ENCODE measurements at places on chromosomes 6 and 20. TPM values are rescaled to one million over a fixed set of nuclear protein-coding genes. Genes with fewer than 3 reads are reported as not detected.

CGA gene
- not detected for total RNA-seq

SLC26A8 gene
- total RNA-seq = 1.5 TPM

BACH2 gene
- 3.8 TPM for total RNA-seq

MYH7B gene
- total RNA-seq = 0.34 TPM

ZNF831 gene
- total RNA-seq = 1.1 TPM

MUCL3 gene
- 2.5 TPM for total RNA-seq

SALL4 gene
- 0.64 TPM for total RNA-seq

TBCC gene
- total RNA-seq = 20.4 TPM

All from left lung (tissue), 14 donors.